ENCODE measurements at places on chromosomes 16 and 17.

- no peak for DNase-seq
Observed at GRCh38 chr16:26186091-26186615, 494.4 kb downstream of the HS3ST4 start.

- no peak for DNase-seq
Observed at GRCh38 chr16:3074860-3075522, 9.6 kb downstream of the IL32 start.

GRCh38 chr16:8961811-8962390 is 1.8 kb downstream of the USP7 start:
- no peak for DNase-seq

GRCh38 chr17:67831268-67831667 is 6.0 kb downstream of the BPTF start:
- no peak for DNase-seq

DNA sequence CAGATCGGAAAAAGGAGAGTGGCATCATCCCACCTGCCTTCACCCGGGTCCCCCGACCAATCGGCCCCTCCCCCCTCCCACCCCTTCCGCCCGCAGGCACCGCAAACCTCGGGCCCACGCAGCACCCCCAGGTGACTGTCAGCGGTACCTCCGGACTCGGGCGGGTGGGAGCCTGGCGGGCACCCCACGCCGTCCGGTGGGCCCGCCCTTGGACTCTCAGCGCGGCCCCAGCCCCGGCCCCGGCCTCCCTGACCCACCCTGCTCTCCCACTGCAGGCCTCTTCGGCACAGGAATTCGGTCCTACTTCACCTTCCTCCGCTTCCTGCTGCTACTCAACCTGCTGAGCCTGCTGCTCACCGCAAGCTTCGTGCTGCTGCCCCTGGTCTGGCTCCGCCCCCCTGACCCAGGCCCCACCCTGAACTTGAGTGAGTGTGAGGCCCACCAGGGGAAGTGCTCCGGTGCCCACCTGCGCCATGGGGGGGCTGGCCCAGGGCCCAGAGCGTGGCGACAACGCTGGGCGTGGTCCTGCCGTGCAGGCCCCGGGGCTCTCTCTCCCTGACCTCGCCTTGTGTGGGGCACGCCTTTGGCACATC is 1.6 kb downstream of the TMC8 start:
- no peak for DNase-seq

- no peak for DNase-seq
Observed at GRCh38 chr17:521561-522325, 169.1 kb upstream of the RPH3AL start.
